ENCODE measurements at places on chromosomes 13 and 19.

DNA sequence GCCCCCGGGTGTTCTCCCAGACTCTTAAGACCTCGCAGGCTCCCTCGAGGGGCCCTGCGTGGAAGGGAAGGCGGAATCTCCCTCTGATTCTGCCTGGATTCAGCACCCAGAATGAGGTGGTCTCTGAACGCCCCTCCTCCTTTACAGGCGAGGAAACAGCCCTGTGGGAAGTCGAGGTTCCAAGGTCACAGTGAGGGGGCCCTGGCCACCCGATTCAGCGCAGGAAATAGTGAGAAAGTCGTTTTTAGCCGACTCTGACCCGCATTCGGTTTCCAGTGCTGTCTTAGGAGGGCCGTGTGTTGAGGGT, 1.1 kb downstream of the BSG start:
- no peak for DNase-seq

DNA sequence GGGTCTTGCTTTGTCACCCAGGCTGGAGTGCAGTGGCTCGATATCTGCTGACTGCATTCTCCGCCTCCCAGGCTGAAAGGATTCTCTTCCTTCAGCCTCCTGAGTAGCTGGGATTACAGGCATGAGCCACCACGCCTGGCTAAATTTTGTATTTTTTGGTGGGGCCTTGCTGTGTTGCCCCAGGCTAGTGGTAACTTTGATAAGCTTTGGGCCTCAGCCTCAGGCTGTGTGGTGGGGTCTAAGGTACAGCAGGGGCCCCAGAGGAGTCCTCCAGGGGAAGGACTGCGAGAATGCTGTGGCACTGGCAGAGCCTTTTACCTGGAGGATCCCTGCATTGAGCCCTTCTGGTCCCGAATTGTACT, 7.2 kb downstream of the DOT1L start:
- DNase-seq = no peak

DNA sequence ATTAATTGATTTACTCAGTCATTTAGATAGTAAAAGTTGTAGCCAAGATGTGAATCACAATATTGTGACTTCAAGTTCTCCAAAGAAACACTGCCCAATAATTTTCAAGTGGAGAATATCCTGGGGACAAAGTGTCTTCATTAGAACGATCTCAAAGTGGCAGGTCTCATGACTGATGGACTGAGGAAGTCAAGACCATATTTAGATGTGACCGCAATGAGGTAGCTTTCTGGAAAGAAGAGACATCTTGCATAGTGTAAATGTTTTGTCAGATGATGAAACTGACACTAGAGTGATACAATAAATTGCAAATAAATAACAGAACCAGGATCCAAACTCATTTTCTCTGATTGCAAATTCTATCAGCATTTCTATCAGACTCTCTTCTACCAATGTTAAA, 1476.9 kb downstream of the EFNB2 start:
- no peak for DNase-seq

- DNase-seq = no peak
Measured at GRCh38 chr13:34361560-34361959, 543.6 kb downstream of the RFC3 start.

GRCh38 chr13:106354961-106355360, 180.5 kb downstream of the EFNB2 start:
- DNase-seq = no peak

- DNase-seq = no peak
Measured at GRCh38 chr13:82934000-82934399, 948.3 kb downstream of the SLITRK1 start.

GRCh38 chr13:101399365-101399764, 16.9 kb downstream of the NALCN start:
- DNase-seq = no peak

- DNase-seq = no peak
Measured at GRCh38 chr13:50672025-50672424, 171.5 kb downstream of the DLEU7 start.

GRCh38 chr19:8481616-8482015, 20.8 kb downstream of the PRAM1 start:
- no peak for DNase-seq

- DNase-seq = no peak
Measured at GRCh38 chr13:48615049-48615448, 38.7 kb upstream of the CYSLTR2 start.

GRCh38 chr19:3524078-3524842, 14.7 kb upstream of the TEKTIP1 start:
- no peak for DNase-seq

GRCh38 chr13:40143559-40143958, 488.1 kb downstream of the COG6 start:
- DNase-seq = no peak

- no peak for DNase-seq
Measured at GRCh38 chr13:110312339-110313031, 5.4 kb downstream of the COL4A2 start.

DNA sequence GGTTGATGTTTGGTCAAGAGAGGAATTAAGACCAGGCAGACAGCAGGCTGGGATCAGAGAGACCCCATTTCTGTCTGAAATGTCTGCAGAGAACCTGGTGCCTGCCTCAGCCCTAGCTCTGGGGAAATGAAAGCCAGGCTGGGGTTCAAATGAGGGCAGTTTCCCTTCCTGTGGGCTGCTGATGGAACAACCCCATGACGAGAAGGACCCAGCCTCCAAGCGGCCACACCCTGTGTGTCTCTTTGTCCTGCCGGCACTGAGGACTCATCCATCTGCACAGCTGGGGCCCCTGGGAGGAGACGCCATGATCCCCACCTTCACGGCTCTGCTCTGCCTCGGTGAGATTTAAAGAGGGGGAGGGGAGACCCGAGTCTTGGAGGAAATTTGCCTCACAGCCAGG, at the start of gene LILRB4:
Gene LILRB4 (plus strand): TSS at position 256 of the 400 bp plus-strand sequence. CDS start 49 bp downstream, at position 305.
- DNase-seq = no peak

DNA sequence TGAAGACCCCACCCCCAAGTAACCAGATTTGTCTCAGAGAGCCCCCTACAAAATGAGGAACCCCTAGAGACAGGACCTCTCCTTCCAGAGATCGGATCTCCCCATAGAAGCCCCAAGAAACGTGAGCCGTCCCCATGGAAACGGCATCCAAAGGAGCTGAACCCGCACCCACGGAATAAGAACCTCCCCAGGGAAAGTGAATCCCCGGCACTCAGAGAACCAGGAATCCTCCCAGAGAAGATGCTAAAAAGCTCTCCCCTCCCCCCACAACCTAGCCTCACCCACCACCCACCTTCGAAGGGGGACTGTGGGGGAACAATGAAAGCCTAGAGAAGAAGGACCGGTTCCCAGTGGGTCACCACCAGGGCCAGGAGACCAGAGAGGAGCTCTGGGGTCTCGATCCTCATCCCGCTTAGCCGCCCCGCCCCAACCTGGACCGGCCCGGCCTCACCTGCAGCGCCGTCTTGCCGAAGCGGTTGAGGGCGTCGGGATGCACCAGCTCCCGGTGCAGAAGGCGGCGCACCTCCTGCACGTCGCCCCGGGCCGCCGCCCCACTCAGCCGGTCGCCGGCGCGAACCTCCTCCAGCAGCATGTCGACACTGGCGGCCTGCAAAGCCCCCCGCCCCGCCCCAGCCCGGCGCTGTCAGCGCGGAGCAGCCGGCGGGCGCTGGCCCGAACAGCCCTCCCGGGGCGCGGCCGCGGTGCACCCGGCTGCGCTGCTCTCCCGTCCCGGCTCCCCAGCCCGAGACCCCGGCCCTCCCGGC, 535 bp downstream of the CDKN2D start:
- DNase-seq = no peak

GRCh38 chr13:41706152-41706551, 248.8 kb downstream of the RGCC start:
- no peak for DNase-seq

- DNase-seq = no peak
Measured at GRCh38 chr13:99908140-99908803, 63.3 kb downstream of the ZIC5 start.

- no peak for DNase-seq
Measured at GRCh38 chr13:26095338-26095737, 43.5 kb upstream of the SHISA2 start.

DNA sequence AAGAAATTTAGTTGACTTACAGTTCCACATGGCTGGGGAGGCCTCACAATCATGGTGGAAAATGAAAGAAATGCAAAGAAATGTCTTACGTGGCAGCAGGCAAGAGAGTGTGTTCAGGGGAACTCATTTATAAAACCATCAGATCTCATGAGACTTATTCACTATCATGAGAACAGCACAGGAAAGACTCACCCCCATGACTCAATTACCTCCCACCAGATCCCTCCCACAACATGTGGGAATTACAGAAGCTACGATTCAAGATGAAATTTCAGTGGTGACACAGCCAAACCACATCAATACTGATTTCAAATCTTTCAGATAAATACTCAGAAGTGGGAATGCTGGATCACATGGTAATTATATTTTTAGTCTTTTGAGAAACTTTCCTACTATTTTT, 1357.9 kb downstream of the SLITRK5 start:
- DNase-seq = no peak

DNA sequence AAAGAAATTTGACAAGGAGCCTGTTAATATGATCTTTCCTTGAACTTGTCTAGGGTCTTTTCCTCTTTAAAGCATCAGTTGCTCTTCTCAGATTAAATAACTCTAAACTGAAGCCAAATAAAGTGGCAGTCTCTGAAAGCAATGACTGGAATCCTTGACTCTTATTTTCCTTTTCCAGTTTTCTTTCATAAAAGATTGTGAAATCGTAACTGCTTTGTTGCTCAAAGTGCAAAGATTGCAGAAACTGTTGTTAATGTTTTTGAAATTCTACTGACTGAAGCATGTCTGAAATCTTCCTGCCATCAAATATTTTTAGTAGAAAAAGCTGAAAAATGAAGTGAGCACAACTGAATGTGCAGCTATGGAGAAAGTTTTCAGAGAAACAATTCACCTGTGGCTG, 1.9 kb downstream of the NHLRC3 start:
- DNase-seq = no peak

DNA sequence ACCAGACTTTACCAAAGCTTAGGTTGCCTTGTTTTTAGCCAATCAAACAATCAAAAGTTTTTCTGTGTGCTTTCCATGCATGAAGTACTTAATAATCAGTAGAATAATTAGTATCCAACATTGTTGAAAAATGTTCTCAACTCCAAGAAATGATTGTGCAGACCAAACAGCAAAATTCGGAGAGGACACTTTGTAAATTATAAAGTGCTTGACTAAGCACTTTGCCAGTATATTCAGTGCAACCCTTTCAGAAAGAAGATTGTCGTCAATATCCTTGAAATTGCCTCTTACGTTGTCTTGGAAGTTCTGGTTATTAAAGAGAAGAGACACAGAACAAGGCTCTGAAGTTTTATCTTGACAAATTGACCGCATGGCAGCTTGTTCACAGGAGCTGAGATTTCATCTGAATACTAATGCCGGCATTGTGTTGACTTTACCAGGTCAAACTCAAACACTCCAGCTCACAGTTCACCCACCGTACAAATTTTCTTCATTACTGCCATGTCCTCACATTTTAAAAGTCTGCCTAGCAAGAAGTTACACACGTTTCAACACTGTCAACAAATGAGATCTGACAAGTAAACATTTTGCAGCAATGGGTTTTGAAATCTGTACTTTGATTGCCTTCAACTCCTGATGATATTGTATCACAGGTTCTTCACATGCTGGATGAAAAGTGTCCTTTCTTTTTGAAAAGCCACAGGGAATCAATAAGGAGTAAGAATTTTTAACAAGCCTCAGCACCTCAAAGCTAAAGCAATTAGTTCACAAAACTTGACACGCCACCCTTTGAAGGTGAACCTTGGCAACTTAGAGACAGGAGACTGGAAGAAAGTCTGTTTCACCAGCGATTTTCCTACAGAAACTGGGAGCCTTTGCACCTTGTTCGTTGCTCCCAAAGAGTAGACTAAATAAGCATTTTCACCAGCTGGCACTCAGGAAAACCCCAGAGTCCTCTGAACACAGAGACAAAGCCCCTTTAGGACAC, 150.9 kb downstream of the RFC3 start:
- DNase-seq = no peak

GRCh38 chr13:46951516-46951915, 54.7 kb upstream of the HTR2A start:
- DNase-seq = no peak

DNA sequence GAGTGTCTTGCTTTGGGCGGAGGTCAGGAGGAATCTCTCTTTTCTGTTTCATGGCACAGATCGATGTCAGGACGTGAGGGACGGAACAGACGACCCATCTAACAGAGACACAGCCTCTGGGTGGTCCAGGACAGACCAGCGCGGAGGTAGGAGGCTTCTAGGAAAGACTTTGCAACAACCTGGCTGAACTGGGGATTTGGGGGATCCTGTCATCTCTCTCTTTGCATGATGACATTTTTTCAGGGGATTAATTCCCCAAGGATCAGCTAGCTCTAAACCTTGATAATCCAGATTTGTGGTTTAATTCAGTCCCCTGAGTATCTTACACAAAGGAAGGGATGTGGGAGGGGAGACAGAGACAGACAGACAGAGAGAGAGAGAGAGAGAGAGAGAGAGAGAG, 14.4 kb downstream of the CABP5 start:
- no peak for DNase-seq

GRCh38 chr19:57664269-57665127, 4.2 kb upstream of the ZSCAN4 start:
- DNase-seq = no peak

DNA sequence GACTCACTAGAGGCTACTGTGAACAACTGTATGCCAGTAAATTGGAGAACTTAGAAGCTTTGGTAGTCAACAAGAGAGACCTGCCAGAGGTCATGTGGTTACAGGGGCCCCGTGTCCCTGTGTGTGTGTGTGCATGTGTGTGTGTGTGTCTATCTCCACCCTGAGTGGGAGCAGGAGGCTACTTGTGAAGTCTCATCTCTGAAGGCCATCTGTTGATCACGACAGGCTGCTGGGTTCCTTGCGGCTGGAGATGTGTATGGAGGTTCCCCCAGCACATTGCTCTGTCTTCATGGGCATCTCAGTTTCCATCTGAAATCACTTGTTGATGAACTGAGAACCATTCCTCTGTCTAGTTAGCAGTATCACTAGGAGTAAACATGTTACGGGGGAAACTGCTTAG, 58.2 kb upstream of the TEX29 start:
- no peak for DNase-seq

DNA sequence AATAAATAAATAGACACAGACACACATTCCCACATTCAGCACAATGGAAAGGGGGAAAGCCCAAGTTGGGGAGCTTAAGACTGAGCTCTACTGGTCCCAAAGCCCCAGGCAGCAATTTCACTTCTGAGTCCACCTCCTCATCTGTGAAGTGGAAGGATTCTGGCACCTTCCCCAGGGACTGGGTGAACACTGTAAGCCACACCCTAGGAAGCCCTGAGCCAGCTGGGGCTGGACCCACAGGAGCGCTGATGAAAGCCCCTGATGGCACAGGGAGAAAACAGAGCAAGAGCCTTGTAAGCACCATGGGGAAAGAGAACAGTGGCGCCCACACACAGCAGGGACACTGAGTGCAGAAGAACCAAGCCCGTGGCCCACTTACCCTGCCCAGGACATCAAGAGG, 37.8 kb downstream of the EPS15L1 start:
- no peak for DNase-seq

All from activated T-helper 1 cell treated with Interleukin-2 at 50 U/mL for 16 hours (primary cell).